ENCODE measurements at places on chromosomes 5 and 9.
A peak's percentile ranks its signal among the peaks of the same experiment; 100 is the strongest.

GRCh38 chr5:109650493-109650892 is 39.2 kb upstream of the MAN2A1 start:
- DNase-seq: no peak

DNA sequence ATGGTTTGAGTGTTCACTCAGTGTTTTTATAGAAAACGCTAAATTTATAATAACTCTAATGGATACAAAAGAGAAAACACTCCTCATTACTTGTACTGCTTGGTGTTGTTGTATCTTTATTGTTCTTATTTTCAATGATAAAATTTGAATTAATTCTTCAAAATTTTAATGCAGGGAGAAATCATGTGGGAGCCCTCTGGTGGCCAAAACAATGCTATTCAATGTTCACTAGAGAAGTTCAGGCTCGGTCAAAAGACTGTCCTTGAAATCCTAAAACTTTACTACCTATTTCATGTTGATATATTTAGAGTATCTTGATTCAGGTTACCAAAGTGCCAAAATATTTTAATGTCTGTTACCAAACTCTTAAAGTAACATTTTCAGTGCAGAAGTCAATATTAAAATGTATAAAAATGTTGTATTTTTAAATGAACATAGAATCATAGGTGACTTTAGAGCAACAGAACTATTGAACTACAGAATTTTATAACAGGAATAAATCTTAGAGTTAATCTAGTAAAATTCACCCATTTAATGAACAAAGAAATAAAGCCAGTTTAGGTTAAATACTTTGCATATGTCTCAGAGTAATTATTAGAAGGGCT is 1259.8 kb downstream of the PTPRD start:
- DNase-seq: no peak

DNA sequence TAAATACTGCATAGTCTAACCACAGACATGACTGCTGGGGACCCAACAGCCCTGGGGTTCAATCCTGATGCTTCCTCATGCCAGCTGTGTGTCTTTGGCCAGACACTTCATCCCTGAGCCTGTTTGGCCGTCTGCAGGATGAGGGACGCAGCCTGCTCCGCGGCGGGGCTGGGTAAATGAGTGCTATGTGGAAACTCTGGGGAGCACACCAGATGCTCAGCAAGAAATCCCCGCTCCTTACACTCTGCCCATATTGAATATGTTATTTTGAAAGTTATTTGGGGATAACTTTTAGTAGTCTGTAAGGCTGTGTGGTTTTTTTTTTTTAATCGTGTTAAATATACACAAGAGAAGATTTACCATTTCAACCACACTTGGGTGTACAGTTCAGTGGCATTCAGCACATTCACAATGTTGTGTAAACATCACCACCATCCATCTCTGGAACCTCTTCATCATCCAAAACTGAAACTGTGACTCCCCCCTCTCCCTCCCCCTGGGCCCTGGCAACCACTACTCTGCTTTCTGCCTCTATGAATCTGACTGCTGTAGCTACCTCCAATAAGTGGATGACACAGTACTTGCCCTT is 42.7 kb downstream of the SH3PXD2B start:
- no peak for DNase-seq

DNA sequence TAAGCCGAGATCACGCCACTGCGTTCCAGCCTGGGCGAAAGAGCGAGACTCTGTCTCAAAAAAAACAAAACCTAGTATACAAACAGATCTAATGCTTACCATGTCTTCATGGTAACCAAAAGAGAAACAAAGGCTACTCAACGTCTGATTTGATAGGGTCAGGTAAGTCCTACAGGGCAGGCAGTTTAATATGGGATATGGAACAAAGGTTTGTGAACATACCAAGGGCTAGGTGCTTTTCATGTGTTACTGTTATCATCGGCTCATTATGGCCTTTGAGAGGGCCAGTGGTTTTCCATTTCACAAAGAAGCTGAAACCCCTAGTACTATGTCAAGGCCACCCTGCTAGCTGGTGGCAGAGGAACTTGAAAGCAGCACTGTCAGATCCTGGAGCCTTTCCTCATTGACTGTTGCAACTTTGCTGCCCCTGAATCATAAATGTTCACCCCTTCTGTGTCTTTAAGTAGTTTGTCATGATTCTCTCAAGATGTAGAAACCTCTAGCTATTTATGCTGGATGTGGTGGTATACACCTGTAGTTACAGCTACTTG is 5.1 kb downstream of the IQGAP2 start:
- DNase-seq: no peak

DNA sequence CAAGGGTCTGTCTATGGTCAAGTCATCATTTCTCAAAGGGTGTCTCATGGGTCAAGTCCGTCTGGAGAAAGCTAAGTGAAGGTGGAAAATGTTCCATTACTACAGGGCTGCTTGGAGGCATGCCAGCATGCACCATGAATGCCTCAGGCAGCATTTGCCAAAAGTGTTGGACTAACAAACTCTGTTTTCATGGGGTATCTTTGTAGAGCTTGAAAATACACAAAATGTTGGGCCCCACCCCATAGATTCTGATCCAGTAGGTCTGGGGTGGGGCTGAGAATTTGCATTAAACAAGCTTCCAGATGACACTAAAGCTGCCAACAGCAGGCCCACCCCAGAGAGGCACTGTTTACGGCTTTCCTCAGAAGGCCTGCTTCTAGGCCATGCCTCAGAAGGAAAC is 75.0 kb upstream of the FRRS1L start:
- DNase-seq: no peak

- DNase-seq: no peak
These were observed 52.8 kb upstream of the LRRTM2 start for GRCh38 chr5:138927979-138928378.

GRCh38 chr9:34381323-34381722 is 4.6 kb upstream of the MYORG start:
- no peak for DNase-seq

DNA sequence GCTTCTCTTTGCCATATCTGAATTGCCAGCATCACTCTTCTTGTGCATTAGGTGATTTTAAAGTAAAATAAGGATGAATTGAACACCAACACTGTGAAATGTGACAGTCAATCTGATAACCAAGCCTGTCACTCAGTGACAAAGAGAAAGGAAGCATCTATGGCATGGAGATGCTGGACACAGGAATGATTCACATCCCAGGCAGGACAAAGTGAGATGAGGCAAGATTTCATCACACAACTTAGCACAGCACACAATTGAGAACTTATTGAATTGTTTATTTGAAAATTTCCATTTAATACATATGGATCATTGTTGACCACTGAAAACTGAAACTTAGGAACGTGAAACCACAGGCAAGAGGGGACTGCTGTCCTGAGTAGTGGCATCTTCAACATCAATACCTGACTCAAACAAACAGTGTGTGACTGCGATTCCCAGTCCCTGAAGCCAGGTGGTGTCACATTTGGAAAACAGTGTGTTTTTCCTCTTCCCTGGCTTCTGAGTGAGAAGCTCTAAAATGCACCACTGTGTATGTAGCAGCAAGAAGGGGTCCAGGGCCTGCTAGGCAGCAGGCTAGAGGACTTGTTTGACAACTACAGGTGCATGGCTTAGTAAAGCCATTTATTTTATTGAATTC is 10.7 kb downstream of the GAPT start:
- no peak for DNase-seq

- no peak for DNase-seq
These were observed 123.0 kb upstream of the MEF2C start for GRCh38 chr5:89005990-89006389.

DNA sequence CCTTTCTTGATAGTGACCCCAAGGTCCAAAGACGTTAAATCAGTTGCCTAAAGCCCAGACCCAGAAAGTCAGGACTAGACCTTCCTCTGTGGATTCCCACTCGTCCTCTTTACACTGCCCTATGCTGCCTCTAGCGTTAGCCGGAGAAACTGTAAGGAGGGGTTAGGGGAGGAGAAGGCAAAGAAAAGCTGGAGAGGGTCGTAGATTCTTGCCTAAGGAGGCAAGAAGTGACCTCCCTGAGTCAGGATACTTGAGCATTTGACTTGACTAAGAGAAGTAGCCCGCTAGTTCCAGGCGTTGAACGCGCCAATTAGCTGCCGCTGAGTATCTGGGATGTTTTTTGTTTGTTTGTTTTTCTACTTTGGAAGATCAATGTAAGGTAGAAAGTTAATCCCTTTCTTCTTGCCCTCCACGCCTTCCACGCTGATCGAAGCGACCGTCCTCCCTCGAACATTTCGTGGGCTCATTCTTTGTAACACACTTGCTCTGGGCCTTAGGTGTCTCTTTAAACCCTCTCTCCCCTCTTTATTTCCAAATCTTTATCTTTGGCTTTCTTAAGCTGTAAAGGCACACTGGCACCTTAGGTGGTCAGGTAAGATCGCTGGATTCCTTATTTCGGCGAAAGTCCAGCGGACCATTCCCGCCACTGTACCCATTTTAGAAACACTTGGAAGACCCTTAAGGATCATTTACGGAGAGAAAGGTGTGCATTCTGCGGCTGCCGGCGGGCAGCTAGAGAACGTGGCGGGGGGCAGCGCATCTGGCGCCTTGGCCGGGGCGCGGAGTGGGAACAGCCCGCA is 5.1 kb upstream of the RGMB start:
- peak; percentile 50 for DNase-seq

DNA sequence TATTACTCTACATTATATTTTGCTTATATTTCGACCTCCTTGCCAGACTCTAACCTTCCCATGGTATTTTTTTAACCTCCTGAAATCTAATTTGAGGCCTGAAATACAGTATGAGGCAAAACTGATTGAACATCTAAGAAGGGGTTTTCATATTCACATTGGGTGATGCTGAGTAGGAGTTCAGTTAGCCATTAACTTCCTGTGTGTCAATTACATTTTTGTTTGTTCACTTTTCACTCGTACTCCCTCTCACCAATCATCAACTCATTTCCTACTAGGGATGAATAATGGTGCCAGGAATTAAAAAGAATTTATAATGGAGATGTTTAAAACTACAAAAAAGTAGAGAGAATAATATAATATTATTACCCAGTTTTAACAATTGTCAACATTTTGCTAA is 27.6 kb upstream of the GLRA1 start:
- no peak for DNase-seq

- DNase-seq: no peak
These were observed 41.1 kb upstream of the DAP start for GRCh38 chr5:10801931-10802666.

- no peak for DNase-seq
These were observed 72.9 kb upstream of the SLC44A1 start for GRCh38 chr9:105171589-105171988.

DNA sequence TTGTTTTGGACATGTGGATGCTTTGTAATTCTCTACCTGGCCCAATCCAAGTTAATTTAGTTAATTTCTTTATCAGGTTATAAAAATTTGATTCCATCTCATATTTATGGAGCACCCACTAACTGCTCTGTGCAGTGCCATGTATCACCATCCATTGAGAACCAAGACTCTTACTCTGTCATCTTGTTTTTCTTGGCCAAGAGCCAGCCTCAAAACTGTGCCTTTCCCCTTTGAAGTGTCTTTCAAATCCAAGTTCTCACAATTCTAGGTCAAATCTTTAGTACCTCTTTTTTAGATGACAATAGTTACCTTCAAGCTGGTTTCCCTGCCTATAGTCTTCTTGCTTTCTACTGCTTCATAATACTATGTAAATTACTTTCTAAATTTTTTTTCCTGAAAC is 3.2 kb downstream of the COMMD10 start:
- DNase-seq: no peak

DNA sequence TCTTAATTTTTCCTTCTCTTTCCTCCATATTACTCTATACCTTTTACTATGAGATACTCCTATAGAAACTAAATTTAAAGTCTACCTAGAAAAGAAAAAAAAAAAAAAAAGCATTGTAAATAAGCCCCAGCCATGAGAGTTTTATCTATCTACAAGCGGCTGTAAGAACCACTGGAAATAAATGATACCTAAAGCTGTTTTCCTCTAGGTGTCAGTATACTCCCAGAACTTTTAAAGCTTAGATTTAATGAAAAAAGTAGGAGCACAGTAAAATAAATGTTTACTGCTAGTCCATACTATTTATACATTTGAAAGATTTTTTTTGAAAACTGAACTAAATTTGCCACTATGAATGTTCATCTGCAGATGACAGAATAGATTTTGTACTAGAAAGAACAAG is 26.2 kb downstream of the TYRP1 start:
- no peak for DNase-seq

- peak; percentile 83 for DNase-seq
These were observed 6.3 kb upstream of the TRMT10B start for GRCh38 chr9:37747271-37747753.

DNA sequence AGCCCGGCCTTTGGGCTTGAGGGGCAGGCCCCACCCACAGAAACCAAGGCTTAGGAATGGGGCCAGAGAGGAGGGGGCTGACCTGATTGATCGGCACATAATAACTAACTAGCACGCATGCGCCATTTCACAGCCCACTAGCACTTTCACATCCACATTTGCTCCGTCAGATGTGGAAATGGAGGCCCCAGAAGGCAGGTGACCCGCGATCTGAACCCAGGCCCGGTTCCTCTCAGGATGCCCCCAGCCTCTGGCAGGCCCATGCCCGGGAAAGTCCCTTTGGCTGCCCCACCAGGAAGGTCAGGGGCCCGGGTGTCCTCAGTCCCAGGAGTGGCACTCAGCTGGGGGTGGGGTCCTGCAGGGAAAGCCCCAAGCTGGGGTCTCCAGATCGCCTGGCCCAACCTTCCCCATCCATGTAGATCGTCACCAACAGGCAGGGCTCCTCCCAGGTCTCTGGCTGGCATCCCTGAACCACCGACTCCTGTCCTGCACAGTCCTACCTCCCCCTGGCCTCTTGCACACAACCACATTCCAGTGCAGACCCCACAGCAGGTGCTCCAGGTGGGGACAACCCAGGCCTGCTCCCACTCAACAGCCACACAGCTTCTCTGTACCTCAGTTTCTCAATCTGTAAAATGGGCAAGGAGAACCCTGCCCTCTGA is 46.7 kb downstream of the VAV2 start:
- no peak for DNase-seq

GRCh38 chr5:131268758-131269370 is 5.0 kb downstream of the CDC42SE2 start:
- no peak for DNase-seq

DNA sequence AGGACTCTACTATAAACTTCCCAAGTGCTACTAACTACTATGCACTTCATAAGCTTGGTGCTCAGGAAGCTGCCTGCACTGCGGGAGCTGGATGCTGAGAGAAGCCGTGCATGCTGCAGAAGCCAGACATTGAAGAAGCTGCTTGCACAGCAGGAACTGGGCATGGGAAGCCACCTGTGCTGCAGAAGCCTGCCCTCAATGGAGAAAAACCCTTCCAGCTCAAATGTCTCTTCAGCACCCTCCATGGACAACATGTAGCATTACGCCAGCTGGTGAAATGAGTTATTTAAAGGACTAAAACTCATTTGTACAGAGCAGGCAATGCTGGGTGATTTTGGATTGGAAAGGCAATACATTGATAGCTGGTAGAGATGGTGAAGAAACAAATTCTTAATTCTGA is 247.2 kb downstream of the KIF4B start:
- peak; percentile 21 for DNase-seq

DNA sequence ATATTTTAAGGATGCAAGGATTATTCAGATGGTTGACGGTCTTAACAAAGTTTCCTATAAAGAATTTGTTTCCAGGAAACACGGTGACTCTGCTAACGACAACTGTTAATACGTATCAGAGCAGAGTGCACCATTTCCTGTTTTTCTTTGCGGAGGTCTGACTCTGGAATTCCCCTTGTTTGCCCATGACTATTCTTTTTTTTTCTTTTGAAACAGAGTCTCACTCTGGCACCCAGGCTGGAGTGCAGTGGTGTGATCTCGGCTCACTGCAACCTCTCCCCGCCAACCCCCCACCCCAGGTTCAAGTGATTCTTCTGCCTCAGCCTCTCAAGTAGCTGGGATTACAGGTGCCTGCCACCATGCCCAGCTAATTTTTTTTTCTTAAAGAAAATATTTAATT is 115.9 kb downstream of the CDC42SE2 start:
- no peak for DNase-seq
